Sigmoid colon (tissue), 7 donors: ENCODE measurements at places on chromosomes 1 and 21. TPM values are rescaled to one million over a fixed set of nuclear protein-coding genes. Genes with fewer than 3 reads are reported as not detected.

GRCh38 chr1:219699870-219700269, 87.0 kb upstream of the ZC3H11B start:
- H3K27me3 ChIP-seq, result no peaks in the 10 kb centered on the region
- H3K4me1 ChIP-seq, result no peaks in the 10 kb centered on the region
- DNase-seq, result no peak

- no peak overlapping the region for H3K4me3 ChIP-seq
- H3K27ac ChIP-seq, result no peak overlapping the region
- no peak for DNase-seq
- H3K4me1 ChIP-seq, result peaks cover 9% of the 10 kb centered on the region
- H3K36me3 ChIP-seq, result no peaks in the 10 kb centered on the region
Observed at GRCh38 chr1:101022294-101022693, 3.3 kb downstream of the DPH5 start.

SLC30A2 gene
- not detected for total RNA-seq

- H3K4me3 ChIP-seq, result no peak overlapping the region
- no peaks in the 10 kb centered on the region for H3K27me3 ChIP-seq
- no peaks in the 10 kb centered on the region for H3K4me1 ChIP-seq
- DNase-seq, result peak; percentile 77
- H3K27ac ChIP-seq, result no peak overlapping the region
Observed at GRCh38 chr1:144101397-144102045, 129.7 kb upstream of the FAM72C start.

GRCh38 chr1:97252076-97252475, 530.5 kb downstream of the PTBP2 start:
- DNase-seq, result no peak
- H3K27me3 ChIP-seq, result no peaks in the 10 kb centered on the region
- no peak overlapping the region for H3K27ac ChIP-seq
- H3K4me3 ChIP-seq, result no peak overlapping the region

LIX1L gene
- total RNA-seq, result 26.9 TPM

DNA sequence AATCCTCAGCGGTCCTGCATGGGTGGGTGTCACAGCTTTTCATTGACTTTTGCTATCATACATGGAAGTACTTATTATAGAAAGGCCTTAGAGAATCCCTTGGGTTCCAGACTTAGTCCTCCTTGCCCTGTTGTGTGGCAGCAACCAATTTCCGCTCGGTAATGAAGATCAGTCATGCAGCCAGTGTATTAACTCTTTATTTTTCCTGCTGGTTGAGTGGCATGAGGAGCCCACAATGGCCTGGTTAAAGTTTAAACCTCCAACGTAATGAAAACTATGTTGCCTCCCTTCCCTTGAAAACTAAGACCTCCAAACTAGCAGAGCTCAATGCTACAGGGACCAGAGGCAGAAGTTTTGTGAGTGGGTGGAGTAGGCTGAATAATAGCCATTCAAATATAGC, 20.0 kb downstream of the CITED4 start:
- H3K4me3 ChIP-seq, result no peak overlapping the region
- H3K36me3 ChIP-seq, result peaks cover 31% of the 10 kb centered on the region
- no peak overlapping the region for H3K27ac ChIP-seq
- no peak for DNase-seq
- peaks cover 12% of the 10 kb centered on the region for H3K4me1 ChIP-seq
- no peaks in the 10 kb centered on the region for H3K27me3 ChIP-seq

DNA sequence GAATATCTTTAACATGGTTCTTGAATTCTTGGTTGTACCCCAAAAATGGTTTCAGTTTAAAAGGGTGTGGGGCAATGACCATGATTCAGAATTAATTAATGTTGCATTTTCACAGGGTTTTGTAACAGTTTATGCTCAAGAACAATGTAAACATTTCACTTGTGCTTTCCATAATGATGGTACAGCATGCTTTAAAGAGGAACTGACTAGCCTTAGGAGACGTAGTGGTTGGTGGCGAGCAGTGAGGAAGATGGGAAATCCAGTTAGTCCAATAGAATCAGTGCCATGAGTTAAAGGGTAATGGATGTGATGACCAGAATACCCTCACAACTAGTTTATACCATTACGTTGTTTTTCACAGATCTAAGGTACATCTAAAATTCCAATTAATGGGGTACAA, 138.0 kb downstream of the HS2ST1 start:
- H3K27ac ChIP-seq, result no peak overlapping the region
- H3K36me3 ChIP-seq, result no peaks in the 10 kb centered on the region
- DNase-seq, result no peak
- no peak overlapping the region for H3K4me3 ChIP-seq

DNA sequence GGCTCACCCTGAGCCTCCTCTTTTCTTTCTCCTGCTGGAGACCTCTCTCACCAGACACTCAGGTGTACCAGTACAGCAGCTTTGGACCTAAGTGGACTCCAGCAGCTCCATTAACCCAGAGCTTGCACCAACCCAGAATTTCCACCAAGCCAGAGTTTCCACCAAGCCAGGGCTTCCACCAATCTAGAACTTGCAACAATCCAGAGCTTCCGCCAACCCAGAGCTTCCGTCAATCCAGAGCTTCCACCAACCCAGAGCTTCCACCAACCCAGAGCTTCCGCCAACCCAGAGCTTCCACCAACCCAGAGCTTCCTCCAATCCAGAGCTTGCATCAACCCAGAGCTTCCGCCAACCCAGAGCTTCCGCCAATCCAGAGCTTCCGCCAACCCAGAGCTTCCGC, 23.2 kb downstream of the CRYAA start:
- peak; percentile 26 for DNase-seq
- no peak overlapping the region for H3K4me3 ChIP-seq
- no peaks in the 10 kb centered on the region for H3K27me3 ChIP-seq

HHIPL2 gene
- not detected for total RNA-seq

GRCh38 chr1:91507328-91507727, 6.7 kb downstream of the CDC7 start:
- H3K36me3 ChIP-seq, result no peaks in the 10 kb centered on the region
- no peaks in the 10 kb centered on the region for H3K27me3 ChIP-seq
- H3K4me3 ChIP-seq, result no peak overlapping the region
- no peak overlapping the region for H3K27ac ChIP-seq

HLCS gene
- 13.6 TPM for total RNA-seq

GRCh38 chr1:71649608-71650007, 568.8 kb upstream of the ZRANB2 start:
- no peaks in the 10 kb centered on the region for H3K36me3 ChIP-seq
- H3K4me3 ChIP-seq, result no peak overlapping the region
- no peaks in the 10 kb centered on the region for H3K27me3 ChIP-seq

GRCh38 chr1:230175163-230175747, 108.2 kb downstream of the GALNT2 start:
- no peaks in the 10 kb centered on the region for H3K36me3 ChIP-seq
- H3K4me1 ChIP-seq, result no peaks in the 10 kb centered on the region
- H3K27ac ChIP-seq, result no peak overlapping the region
- no peak for DNase-seq
- H3K4me3 ChIP-seq, result no peak overlapping the region

DNA sequence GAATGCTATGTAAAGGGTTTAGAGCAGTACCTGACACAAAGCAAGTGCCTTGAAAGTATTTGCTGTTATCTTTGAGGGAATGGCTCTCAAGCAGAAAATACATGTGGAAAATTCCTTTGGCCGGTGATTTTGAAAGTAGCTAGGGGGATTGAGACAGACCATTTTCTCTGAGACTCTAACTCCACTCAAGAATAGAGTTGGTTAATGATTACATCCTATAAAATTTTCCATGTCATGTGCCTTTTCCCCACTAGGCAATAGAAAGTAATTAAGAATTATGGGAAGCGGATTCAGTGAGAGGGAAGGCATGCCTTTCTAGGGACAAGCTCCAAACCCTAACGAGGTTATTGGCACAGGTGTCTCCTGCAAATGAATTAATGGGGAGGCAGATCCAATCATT, 276.0 kb downstream of the GPATCH2 start:
- no peak overlapping the region for H3K27ac ChIP-seq
- H3K36me3 ChIP-seq, result no peaks in the 10 kb centered on the region
- DNase-seq, result no peak
- H3K4me1 ChIP-seq, result no peaks in the 10 kb centered on the region

DNA sequence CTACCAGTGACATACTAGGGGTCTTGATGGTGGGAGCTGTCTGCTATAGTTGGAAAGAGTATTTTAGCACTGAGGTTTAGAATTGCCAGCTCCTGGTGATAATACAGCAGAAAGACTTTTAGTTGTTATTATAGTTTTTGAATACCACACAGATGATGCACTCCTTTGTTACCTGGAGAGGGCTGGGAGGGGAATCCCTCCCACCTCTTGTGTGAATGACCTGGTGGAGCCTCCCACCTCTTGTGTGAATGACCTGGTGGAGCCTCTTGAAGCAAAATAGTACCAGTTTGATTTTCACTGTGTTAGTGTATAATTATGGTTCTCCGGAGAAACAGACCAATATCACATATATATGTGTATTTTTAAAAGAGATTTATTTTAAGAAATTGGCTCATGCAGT, 3.3 kb downstream of the DISP1 start:
- no peak for DNase-seq
- no peak overlapping the region for H3K4me3 ChIP-seq
- peaks cover 70% of the 10 kb centered on the region for H3K4me1 ChIP-seq
- no peaks in the 10 kb centered on the region for H3K27me3 ChIP-seq

PLD5 gene
- 1.5 TPM for total RNA-seq

RGS4 gene
- total RNA-seq, result 15.7 TPM

- H3K4me3 ChIP-seq, result no peak overlapping the region
- no peaks in the 10 kb centered on the region for H3K36me3 ChIP-seq
- H3K27ac ChIP-seq, result no peak overlapping the region
- H3K27me3 ChIP-seq, result no peaks in the 10 kb centered on the region
- H3K4me1 ChIP-seq, result no peaks in the 10 kb centered on the region
- no peak for DNase-seq
Observed at GRCh38 chr21:24514081-24514733, 1093.1 kb downstream of the MRPL39 start.

DNA sequence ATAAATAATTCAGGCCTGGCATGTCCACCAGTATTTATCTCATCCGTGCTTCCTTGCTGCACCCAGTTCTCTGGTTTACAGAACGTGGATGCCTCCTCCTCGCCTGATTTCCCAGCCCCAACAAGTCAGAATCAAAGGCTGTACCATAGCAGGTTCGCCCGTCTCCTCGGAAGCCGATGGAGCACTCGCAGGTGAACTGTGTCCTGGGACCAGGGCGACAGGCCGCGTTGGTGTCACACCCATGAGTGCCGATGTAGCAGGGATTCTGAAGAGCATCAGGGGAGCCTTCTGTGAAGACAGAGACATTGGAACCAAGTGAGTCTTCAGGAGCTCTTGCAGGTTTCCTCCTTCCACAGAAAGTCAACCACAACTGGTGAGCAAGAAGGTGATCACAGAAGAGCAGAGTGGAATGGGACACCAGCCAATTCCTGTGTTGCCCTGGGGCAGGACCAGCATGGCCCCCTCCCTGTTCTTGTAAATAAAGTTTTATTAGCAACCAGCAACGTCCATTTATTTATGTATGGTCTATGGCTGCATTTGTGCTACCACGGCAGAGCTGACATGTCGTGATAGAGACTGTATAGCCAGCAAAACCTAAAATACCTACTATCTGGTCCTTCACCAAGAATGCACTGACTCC, 40.8 kb downstream of the NID1 start:
- H3K27ac ChIP-seq, result peak overlapping the region; percentile 24
- peaks cover 65% of the 10 kb centered on the region for H3K36me3 ChIP-seq
- DNase-seq, result no peak

DNA sequence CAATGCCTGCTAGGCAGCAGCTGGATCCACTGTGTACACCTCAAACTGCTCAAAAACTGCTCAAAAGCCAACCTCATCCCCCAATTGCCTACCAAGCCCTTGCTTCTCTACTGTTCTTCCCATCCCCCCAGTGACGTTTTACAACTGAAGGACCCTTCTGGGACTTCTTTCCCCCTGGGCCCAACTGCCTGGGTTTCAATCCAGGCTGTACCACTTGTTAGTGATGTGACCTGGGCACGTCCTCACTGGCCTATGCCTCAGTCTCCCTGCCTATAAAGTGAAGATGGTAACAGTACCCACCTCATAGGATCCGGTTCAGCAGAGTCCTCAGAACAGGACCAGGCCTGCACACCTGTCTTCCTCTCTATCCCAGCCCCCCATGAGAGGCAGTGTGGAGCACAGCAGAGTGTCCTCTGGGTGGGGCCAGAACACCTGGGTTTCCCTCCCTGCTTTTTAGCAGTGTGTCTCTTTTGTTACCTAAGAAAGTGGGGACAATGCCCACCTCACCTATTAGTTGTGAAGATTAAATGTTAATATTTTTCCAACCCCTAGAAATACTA, 1.9 kb upstream of the TEKT2 start:
- no peak overlapping the region for H3K4me3 ChIP-seq
- no peaks in the 10 kb centered on the region for H3K27me3 ChIP-seq
- no peak for DNase-seq
- H3K27ac ChIP-seq, result no peak overlapping the region
- peaks cover 14% of the 10 kb centered on the region for H3K4me1 ChIP-seq

DNA sequence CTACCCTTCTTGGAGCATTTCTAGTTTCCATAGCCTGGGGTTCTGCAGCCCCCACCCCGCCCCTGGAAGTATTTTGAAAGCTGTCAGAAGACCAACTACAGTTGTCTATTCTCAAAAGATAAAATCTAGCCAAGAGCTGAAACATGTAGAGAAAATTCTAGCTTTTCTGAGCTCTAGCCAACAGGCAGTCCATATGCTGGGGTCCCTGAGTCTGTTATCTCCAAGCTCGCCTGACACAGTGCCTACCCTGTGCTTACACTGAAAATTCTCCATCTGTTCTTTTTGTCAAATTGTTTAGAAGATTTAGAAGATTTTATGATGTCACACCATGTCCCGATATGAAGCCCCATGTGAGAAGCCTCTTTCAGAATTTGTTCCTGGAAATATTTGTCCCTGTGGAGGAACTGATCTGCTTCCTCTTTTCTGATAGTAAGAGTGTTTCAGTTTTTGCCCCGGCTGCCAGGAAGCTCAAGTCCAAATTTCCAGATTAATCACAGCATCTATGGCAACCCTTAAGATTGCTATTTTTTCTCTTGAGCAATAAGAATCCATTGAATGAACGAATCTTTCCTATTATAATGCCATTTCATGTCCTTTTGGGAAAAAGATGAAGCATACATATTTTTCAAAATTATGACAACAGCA, 23.7 kb upstream of the CSF3R start:
- H3K36me3 ChIP-seq, result no peaks in the 10 kb centered on the region
- no peak overlapping the region for H3K4me3 ChIP-seq

TNNI3K gene
- 6.7 TPM for total RNA-seq
